Activated naive CD4-positive, alpha-beta T cell (primary cell): ENCODE measurements at places on chromosomes 12 and 14.

GRCh38 chr12:48744251-48745008 lies 27.9 kb upstream of the CCNT1 start:
- DNase-seq: no peak

GRCh38 chr14:89221109-89221810 lies 195.8 kb downstream of the FOXN3 start:
- no peak for DNase-seq

- no peak for DNase-seq
Measured at GRCh38 chr14:42855085-42855484, 1248.4 kb downstream of the LRFN5 start.

- DNase-seq: no peak
Measured at GRCh38 chr14:90970167-90970600, 90.3 kb downstream of the RPS6KA5 start.

GRCh38 chr12:11829764-11830194 lies 180.3 kb downstream of the ETV6 start:
- no peak for DNase-seq

- no peak for DNase-seq
Measured at GRCh38 chr12:27523305-27523641, 733 bp upstream of the PPFIBP1 start.

- DNase-seq: no peak
Measured at GRCh38 chr14:78016532-78016931, 153.6 kb upstream of the NRXN3 start.

DNA sequence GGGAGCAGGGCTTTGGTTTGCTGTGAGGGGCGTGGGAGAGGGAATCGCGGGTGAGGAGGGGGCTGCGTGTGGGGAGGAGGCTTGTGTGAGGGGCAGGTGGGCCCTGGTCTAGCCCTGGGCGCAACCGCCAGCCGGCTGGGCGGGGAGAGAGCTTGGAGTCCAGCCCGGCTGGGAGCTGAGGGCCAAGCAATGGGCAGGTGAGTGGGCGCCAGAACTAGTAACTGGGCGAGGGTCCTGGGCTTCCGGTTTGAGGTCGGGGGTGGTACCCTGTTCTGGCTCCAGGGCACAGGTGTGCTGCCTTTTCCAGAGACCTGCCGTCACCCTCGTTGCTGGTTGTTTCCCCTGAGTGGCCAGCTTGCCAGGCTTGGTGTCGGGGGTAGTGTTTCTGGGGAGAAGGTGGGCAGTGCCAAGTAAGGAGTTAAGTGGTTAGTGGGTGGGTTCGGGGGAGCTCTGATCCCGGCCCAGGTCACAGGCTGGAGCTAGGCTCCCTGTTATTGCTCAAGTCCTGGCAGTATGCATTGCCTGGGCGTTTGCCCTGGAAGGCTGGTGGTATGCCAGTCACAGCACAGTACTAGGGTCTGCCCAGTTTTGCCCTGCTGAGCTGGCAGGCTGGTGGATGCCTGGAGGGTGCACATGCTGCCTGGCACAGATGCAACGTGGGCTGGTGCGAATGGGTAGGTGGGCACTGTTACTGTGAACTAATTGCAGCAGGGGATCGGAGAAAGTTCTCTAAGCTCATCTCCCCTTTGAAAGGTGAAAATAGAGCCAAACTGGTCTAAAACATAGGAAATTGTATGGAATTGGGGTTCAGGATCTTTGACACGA lies 683 bp downstream of the CIPC start:
- DNase-seq: peak; percentile 12

GRCh38 chr12:85279449-85280164 lies 413 bp upstream of the ALX1 start:
- DNase-seq: no peak

DNA sequence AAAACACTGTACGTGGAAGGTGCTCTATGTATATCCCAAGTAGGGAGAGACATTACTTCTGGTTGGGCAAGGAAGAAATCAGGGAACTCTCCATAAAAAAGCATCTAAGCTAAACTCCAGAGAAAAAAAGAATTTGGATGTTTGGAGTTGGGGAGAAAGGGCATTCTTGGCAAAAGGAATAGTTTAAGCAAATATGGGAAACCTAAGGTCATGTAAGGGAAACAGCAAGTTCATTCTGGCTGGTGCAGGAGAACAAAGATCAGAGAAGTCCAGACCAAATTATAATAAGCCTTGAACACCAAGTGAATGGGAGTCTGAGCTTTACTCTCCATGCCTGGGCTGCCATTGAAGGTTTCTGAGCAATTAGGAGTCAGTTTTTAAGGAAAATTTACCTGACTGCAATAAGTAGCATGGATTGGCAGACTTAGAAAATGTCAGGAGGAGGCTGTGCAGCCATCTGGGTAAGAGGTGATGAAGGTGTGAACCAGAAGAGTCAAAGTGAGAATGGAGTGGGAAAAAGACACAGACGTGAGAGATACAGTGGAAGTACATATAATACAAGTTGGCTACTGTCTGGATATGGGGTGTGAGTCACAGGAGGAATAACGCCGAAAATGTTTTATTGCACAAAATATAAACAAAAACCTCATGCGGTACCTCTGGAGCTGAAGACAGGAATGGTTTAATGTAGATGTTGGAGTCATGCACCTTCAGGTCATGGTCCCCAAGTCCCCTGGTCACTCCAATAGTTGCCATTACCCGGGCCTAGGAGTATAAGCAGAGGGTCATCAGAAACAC lies 222.6 kb downstream of the MON2 start:
- no peak for DNase-seq

DNA sequence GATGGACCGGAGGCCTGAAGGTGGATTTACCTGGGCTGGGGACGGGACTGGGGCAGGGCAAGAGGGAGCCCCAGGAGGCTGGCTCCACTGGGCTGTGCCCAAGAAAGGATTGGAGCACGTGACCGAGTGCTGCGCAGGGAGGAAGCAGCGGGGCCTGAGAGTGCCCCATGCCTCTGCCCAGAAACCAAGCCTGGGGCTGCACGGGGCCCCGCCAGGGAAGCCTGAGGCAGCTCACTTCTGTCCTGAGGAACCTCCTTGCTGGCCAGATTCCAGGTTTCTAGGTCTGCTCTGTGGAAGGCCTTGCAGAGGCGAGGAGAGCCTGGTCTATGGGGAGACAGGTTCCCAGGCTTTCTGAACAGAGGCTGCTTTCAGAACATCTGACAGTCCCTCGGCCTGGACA lies 10.4 kb downstream of the NGB start:
- no peak for DNase-seq

GRCh38 chr14:51482102-51482501 lies 169.6 kb upstream of the FRMD6 start:
- no peak for DNase-seq

DNA sequence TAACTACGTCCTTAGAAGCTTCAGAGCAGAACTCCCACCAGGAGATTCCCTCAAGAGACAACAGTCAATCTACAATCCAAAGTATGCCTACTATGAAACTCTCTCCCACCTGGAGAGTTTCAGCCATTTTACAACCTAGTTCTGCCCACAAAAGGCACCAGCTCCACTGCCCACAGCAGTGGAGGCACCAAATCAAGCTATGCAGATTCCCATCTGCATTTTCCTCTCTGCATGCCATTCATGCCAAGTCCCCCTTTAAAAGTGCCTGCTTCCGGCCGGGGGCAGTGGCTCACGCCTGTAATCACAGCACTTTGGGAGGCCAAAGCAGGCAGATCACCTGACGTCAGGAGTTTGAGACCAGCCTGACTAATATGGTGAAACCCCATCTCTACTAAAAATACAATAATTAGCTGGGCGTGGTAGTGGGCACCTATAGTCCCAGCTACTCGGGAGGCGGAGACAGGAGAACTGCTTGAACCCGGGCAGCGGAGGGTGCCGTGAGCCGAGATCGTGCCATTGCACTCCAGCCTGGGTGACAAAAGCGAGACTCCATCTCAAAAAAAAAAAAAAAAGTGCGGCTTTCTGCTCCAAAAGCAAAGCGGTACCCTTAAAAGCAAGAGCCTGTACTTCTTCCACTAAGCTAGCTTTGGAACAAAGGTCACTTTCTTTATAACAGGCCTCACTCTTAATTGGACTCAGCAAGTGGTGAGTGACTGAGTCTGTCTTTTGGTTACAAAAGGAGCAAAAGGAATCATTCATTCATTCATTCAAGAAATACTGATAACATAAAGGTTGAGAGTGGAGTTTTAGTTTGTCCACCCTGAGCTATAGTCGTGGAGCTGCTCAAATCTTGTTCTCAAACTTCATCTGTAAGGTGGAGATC lies 10.1 kb upstream of the DLGAP5 start:
- DNase-seq: no peak

GRCh38 chr14:77027538-77028383 lies 747 bp downstream of the IRF2BPL start:
- peak; percentile 71 for DNase-seq

GRCh38 chr14:96583569-96584041 lies 81.4 kb downstream of the PAPOLA start:
- no peak for DNase-seq

GRCh38 chr12:91889059-91889458 lies 256.6 kb downstream of the BTG1 start:
- DNase-seq: no peak

DNA sequence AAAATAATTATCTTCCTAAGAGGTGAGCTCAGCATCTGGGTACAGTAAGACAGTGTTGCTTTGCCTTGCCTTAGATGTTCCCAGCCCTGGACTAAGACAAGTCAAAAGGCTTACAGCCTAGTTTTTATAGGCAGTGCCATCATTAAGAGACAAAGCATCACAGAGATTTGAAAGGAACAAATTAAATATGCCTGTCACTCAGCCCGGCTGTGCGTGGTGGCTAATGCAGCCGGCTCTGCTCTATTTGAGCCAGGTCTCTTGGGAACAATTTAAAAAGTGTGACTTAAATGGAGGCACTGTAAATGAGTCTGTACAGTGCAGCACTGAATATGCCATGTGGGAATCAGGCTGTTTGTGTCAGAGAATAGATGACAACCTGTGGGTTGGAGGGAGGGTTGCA lies 1687.4 kb upstream of the FLRT2 start:
- no peak for DNase-seq

- DNase-seq: no peak
Measured at GRCh38 chr12:102444707-102445106, 35.7 kb downstream of the IGF1 start.

DNA sequence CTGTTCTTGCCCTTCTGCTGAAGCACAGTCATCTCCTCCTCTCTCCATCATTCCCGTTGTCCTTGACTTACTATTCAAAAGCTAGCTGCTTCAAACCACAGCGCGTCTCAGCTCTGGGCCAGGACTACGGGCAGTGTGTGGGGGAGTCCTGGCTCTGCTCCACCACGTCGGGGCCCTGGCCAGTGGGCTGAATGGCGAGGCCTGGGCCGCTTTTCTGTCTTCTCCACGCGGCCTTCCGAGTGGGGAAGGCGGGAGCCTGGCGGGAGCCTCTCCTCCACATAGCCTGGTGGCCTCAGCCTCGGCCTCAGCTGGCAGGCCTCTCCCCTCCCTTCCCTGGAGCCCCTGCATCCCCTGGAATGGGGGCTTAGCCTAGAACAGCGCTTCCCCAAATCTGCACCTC lies 16.5 kb downstream of the ANKRD9 start:
- DNase-seq: no peak

DNA sequence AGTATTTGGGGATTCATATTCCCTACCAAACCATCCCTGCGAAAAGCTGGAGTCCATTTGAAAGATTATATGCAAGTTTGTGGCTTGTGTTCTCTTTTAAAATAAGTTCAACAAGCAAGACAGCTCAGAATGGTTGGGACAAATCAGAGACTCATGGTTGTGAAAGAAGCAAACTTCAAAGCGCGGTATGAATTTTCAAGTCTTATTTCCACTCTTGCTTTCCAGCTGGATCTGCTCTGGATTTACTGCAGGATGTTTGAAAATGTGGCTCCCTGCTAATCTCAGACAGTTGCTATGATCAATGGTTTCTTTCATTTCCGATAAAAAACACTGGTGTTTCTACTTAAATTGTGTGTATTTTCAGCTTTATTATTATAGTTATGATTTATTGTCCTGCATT lies 477.5 kb downstream of the RAD51B start:
- DNase-seq: no peak

GRCh38 chr12:114679942-114680341 lies 4.0 kb downstream of the TBX3 start:
- no peak for DNase-seq

DNA sequence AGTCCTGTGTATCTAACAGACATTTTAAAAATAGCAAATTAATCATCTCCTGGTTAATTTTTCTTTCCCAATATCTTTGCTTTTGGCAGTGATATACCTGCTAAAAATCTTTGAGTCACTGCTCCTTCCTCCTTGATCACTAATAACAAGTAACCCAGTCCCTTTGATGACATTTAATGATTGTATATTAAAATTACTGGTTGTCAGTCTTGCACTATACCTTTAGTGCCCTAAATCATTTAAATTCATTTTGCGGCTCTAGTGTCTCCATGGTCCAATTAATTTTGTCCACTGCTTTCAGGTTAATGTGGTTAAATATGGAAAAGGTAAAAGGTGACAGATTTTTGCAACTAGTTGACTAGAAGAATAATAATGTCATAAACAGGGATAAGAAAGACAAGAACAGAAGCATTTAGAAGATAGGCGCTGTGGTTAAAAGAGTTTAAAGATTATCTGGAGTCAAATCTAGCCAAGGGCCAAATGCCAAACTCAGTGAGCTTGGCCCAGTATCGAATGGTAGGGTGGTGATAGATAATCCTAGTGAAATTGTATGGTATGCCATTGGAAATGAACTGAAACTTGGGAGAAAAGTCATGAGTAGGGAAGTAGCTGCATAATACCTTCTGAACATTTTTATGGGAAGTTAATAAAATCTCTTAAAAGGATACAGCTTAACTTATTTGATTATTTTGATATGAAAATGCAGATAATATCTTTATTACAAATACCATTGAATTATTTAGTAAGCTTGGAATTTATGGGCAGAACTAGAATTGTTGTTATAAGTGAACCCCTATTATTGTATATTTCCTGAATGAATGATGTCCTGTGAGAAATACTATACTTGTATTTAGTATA lies 115.0 kb downstream of the PCNX1 start:
- DNase-seq: no peak

DNA sequence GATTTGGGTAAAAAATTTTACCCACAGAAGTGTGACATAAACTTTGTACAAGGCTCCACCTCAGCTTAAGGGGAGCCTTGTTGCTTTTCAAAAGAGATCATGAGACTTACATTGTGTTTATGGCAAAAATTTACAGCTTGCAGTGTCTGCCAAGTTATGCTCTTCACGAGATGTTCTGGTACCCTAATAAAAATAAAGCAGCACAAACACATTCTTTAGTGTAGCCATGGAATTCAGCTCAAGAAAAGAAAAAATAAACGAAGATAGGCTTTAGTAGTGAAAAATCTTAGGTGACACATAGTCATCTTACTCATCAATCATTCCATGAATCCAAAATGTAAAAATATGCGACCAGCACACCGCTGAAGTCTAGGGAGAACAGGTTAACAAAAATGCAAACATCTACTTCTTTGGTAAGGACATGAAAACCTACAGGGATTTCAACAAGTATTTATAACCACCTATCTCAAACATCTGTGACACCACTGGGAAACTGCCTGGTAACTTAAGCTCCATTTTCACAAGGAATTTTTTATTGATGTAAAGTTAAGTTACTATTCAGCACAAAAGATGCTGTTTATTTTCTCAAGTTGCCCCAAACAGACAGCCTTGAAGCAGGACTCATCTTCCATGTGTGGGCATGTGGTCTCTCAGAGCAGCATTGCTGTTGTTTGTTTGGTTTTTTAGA lies 32.9 kb downstream of the DMAC2L start:
- no peak for DNase-seq

GRCh38 chr12:119674560-119674959 lies 6.6 kb downstream of the PRKAB1 start:
- no peak for DNase-seq
